ENCODE measurements at places on chromosomes 3 and 15.

- no peak for DNase-seq
Measured at GRCh38 chr3:182725372-182726251, 67.7 kb upstream of the ATP11B start.

DNA sequence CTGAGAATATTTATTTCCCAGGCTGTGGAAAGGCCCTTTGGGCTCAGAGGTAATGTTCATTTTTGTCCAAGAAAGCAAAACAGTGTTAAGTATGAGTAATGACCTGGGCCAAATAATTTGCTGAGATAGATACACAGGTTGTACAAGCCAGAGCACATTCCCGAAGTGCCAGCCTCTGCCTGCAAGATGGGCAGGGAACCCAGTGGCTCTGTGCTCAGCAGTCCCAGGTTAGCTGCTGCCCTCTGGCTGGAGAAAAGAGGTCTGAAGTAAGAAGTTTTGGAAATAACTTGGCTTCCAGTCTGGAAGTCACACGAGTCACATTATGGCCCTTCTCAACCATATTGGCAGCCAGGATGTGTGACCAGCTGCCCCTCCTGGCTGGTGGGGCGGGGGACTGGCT lies 20.2 kb downstream of the MYZAP start:
- DNase-seq: peak; percentile 4

GRCh38 chr15:79989682-79990081 lies 18.7 kb upstream of the BCL2A1 start:
- DNase-seq: no peak

- DNase-seq: no peak
Measured at GRCh38 chr3:129046037-129046731, 14.4 kb upstream of the GP9 start.

DNA sequence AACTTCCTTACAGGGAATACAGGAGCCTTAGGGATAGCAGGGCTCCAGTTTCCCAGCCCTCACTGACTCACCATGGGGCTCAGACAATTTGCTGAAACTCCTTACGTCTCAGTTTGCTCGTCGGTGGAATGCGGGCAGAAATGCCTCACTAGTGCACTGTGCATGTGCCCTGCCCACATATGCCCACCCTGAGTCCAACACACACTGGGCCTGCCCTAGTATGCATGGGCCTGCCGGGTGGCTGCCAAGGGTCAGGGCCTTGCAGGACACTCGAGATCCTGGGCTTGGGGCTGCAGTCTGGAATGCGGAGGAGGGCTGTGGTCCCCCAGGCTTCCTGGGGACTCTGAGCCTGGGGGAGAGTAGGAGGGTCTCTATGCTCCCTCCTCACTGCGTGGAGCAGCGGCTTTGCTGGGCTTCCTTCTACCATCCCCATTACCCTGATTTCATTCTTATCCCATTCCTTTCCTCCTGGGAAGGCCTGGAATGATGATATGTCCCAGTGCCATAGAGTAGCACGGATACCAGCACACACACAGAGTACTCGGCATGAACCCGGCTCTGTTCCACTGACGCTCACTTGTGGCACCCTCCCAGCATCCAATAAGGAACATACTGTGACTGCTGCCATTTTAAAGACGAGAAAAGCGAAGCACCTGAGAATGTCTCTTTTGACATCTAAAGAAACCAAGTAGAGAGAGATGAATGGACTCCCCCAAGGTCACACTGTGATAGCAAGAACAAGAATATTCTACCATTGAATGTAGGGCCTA lies 124.2 kb downstream of the ASB7 start:
- no peak for DNase-seq

DNA sequence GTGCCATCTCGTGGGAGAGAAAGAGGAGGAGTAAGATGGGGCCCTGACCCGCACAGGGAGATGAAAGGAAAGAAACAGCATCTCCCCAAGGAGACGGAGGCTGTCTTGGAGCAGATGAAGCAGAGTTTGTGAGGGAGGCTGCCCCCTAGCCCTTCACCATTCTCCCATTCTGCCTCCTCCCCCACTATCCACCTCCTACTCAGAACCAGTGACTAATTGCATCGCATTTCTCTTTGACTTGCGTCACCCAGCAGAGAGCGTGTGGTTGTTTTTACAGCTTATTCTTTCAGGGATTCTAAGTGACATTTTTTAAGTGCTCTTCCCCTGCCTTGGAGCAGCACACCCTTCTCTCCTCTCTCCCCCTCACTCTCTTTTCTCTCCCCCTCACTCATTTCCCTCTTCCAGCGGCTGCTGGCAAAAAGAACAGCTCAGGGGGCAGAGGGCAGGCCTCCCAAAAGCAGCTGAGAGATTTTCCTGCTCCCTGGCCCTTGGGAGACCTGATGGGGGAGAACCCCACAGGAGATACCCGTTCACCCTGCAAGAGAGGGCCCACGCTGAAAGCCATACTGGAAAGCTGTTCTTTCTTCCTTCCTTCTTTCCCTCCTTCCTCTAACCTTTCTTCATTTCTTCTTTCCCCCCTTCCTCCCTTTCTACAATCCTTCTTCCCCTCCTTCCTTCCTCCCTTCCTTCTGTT lies 91.8 kb downstream of the MRPL46 start:
- no peak for DNase-seq

- DNase-seq: no peak
Measured at GRCh38 chr3:102230057-102230456, 204.8 kb upstream of the ZPLD1 start.

DNA sequence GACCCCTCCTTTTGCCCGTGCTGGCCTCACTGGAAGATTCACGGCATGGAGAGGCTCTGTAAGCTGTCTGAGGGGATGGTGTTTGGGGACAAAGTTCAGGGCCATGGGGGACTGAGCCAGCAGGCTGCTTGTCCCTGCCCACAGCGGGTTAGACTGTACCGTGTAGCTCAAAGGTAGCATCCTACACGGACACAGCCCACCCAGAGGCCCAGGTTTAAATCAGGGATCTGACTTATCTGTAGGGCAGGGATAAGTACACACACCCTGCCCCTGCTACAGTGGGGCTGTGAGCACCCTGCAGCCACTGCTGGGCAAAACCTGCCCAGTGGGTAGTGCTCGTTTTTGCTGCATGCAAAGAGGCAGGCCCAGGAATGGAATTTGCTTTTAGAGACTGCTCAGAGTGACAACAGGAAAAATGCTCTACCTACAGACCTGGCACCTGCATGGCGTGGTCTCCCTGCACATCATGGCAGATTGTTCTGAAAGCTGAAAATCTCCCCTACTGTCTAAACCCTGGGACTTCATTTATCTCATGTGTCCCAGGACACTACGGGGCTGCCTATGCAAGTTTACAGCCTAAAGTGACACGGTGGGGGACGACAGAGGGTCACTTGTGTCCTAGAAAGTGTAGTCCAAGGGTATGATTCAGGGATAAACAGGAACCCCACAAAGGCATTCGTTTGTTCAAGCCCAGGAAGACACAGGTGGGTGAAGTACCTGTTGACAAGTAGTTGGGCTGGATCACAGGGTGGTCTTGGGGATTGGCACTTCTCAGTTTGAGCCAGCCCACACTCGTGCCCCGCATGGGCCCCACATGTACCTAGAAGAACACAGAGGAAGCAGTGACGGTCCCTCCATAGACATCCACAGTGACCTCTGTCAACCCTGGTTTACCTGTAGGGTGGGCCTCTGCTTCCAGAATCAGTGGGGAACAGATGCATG lies 27.7 kb downstream of the CHDH start:
- no peak for DNase-seq

- DNase-seq: no peak
Measured at GRCh38 chr3:29764041-29764440, 483.2 kb downstream of the RBMS3 start.

DNA sequence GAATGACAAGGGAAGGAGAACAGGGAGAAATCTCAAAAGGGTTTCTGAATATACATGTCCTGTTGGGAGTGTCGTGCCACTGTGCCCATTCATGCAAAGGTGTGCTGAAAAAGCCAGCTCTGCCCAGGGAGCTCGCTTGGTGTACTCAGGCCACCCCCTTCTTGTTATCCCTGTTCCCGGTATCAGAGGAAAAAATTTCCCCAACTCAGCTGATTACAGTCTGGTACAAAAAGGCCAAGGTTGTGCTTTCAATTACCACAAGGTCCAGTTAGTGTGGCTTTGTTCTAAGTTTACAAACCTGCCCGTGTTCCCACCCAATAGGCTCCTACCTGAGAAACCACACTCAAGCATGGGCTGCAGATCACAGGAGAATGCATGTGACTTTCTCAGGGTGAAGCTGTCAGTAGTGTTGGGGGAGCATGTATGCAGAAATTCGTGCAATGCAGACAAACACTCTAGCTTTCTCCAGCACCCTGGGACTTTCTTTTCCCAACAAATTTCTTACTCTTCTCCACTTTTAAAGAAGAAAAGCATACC lies 648.5 kb downstream of the NR2F2 start:
- no peak for DNase-seq

All from CD4-positive, alpha-beta T cell treated with Interleukin-21 for 1 hour (primary cell).